Fibroblast of lung (primary cell): ENCODE measurements at places on chromosomes 6 and 20.

DNA sequence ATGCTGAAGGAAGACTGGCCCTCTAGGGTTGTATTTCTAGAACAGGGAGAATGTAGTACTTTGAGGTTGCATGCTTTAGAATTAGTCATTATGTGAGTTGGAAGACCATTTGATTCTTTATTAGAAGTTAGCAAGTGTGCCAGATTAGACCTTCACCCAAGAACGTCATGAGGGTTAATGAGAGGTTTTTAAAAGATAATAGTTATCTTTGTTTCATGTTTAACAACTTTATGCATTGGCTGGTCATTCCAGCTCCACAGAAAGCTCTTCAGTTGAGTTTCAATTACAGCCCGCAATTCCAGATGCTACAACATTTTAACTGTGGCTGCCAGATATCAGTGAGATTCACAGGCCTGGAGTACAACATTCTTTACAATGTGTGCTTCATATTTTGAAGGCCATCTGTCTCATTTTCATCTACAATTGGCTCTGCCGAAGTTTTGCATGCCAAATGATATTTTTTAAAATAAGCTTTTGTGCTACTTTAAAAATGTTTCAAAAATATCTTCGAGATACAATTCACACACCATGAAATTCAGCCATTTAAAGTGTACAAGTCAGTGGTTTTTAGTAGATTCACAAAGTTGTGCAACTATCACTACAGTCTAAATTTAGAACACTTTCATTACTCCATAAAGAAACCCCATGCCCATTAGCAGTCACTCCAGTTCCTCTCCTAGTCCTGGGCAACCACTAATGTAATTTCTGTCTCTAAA, 61.1 kb upstream of the FBXO30 start:
- no peak for DNase-seq

DNA sequence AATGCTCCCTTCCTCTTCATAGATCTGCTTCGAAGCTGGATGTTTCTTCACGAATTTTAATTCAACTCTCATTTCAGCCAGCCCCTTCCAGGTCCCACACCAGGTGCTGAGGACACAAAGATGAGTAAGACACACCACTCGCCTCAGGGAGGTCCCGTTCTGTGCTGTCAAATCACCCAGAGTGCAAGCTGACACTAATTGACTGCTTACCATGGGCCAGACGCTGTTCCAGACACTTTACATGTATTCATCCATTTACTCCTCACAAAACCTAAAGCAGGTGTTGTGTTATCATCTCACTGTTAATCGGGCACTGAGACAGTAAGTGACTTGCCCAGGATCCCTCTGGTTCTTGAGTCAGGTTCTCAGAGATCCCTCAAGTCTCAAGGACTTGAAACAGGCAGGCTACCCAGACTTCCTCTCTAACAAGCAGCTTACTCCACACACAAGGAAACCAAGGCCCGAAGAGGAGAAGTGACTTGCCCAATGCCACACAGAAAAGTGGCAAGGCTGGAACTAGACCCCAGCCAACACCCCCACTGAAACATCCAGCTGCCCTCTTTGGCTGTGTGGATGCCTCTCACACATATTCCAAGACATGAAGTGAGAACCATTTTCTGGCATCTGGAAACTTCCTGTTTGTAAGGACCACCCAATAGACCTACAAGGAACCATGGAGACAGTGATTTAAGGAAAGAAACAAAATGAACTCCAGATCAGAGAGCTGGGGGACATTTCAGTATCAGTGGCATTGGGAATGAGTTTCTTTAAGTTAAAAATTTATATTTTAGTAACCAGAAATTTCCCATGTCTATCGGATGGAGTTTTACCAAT, 174.5 kb downstream of the CDC5L start:
- DNase-seq = no peak

- DNase-seq = peak; percentile 46
These were observed 58.1 kb downstream of the L3MBTL3 start for GRCh38 chr6:130076512-130076911.

DNA sequence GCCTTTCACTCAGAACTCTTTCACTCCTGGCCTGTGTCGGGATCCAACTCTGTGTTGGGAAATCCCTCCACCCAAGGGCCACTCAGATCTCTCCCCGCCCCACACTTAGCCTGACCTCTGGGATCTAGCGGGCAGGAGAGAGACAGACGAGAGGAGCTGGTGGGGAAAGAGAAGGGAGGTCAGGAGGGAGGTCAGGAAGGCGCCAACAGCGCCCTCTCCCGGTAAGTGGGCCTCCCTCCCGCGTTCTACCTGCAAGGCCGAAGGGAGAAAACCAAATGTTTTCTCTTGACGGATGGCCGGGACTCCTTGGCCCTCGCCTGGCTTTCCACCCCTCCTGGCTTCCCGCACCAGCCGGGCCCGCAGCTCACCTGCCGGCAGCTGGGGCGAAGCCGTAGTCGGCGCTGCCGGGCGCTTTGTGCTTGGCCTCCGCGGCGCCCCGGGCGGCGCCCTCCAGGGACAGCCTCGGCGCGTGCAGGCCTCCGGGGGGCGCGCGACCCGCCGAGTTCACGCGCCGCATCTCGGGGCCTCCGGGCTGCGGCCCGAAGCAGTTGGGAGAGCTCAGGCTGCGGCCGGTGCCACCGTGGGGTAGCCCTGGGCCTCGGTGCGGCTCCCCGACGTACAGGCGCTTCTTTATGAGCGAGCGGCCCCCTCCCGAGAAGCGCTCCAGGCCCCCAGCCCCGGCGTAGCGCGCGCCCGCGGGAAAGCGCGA, 38.2 kb downstream of the C6orf132 start:
- DNase-seq = peak; percentile 44

GRCh38 chr6:44062771-44063560, 64.3 kb downstream of the MRPL14 start:
- no peak for DNase-seq

- no peak for DNase-seq
These were observed 2.0 kb upstream of the SLC17A3 start for GRCh38 chr6:25875926-25876602.

DNA sequence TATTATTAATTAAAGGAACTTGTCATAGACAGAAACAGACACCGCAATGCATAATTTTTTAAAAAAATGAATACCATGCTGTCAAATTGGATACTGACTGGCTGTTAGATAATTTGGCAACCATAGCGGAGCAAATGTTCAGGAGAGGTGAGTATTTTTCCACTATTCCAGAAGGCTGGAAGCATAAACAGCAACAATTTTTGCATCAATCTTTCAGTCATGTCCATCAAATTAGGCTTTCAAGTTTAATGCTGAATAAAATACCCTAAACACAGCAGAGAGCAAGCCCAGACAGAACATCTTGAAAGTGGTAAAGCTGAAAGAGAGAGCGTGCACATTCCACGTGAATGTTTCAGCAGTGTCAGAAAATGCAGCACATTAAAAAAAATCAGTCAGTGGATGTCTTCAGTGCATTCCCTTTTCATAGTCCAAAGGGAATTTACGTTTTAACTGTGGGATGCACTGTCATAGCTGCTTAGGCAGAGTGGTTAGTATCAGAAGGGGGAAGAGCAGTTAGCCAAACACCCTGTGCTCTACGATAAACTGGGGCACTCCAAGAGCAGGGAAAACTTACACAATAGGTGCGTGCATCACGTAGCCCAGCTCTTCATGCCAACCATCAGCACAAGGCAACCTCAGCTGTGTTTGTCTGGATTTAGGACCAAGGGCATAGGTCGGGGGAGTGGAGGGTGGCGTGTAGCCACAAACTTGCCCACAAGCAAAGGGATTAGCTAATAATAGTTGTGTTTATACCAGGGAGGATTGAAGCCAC, 116.2 kb upstream of the STMND1 start:
- DNase-seq = peak; percentile 84

DNA sequence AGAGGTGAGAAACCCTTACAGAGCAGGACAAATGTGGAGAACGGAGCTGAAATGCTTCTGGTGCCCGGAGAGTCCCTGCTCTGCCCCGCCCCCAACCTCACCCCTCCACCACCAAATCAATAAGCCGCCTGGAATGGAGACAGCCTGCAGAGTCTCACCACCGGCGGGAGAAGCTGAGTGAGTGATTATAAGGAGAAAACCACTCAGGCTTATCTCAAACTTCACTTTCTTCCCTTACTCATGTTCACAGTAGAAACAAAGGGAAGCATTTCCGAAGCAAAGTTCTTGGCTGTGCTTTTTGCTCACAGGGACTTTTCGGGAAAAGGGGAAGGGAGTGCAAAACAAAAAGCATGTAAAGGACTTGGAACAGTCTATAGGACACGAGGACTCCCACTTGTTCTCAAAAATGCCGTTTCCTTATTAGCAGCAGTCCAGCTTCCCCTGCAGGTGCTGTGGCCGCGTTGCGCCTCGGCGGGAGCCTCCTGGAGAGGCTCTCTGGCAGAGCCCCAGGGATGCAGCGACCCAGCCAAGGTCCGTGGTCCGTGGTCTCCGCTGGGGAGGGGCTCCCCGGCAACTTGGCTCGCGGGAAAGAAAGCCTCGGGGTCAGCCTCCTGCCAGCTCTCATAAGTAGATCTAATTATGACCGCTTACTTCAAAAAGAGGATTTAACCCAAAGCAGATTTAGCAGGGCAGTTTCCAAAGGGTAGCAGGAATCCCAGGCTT, 64.8 kb upstream of the TMEM30A start:
- DNase-seq = peak; percentile 22

DNA sequence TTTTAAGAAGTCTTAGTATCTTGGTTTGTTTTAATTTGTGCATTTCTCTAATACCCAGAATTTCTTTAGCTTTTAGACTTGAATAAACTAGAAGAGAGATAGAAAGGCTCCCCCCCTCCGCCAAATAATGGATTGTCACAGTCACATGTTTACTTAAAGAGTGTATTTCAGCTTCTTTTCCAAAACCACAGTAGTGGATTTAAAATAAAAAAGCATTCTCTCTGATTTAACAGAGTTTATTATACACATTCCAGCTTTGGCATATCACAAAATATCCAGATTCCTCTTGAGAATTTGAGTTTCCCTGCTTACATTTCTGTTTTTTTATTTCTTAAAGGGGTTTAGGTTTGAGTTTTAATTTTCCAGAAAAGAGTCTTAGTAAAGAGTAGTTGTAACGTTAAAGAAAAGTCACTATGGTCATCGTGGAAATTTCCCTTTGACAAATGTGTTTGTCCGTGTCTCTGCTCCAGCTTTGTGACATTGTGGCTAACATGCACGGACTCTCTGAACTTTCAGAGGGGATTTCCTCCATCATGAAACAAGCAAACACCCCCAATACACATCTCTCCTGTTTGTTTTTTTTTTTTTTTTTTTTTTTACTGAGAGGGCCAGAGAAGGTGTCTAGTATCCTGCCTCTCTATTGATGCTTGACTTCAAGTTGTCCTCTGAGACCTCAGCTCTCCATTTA, 113.5 kb upstream of the SUPT3H start:
- no peak for DNase-seq

- DNase-seq = no peak
These were observed 11.7 kb upstream of the FRK start for GRCh38 chr6:116072368-116072767.

GRCh38 chr6:111185954-111186353, 98.7 kb downstream of the SLC16A10 start:
- DNase-seq = no peak

DNA sequence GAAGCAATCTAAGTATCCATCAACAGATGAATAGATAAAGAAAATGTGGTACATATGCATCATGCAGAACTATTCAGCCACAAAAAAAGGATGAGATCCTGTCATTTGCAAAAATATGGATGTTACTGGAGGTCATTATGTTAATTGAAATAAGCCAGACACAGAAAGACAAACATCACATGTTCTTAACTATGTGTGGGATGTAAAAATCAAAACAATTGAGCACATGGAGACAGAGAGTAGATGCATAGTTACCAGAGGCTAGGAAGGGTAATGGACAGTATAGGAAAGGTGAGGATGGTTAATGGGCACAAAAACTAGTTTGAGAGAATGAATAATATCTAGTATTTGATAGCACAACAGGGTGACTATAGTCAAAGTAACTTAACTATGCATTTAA, 26.3 kb downstream of the GGTLC1 start:
- DNase-seq = no peak

- DNase-seq = no peak
These were observed 8.1 kb downstream of the SLC2A4RG start for GRCh38 chr20:63747622-63748069.

DNA sequence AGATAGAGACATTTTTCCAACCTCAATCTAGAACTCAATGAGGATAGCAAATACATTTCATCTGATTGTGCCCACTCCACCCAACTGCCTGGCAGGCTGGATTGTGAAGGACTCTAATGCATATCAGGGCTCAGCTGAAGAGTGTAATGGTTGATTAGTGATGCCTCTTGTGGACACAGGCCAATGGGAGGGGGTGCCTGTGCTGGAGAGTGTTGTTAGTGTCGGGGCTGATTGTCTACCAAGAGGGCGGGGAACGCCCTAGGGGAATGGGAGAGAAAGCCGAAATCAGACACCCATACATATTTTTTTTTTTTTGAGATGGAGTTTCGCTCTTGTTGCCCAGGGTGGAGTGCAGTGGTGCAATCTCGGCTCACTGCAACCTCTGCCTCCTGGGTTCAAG, 103.7 kb upstream of the SALL4 start:
- DNase-seq = no peak

GRCh38 chr6:44020148-44020547, 107.1 kb downstream of the MRPL14 start:
- no peak for DNase-seq

GRCh38 chr20:64091770-64092169, 7.6 kb upstream of the LKAAEAR1 start:
- no peak for DNase-seq

DNA sequence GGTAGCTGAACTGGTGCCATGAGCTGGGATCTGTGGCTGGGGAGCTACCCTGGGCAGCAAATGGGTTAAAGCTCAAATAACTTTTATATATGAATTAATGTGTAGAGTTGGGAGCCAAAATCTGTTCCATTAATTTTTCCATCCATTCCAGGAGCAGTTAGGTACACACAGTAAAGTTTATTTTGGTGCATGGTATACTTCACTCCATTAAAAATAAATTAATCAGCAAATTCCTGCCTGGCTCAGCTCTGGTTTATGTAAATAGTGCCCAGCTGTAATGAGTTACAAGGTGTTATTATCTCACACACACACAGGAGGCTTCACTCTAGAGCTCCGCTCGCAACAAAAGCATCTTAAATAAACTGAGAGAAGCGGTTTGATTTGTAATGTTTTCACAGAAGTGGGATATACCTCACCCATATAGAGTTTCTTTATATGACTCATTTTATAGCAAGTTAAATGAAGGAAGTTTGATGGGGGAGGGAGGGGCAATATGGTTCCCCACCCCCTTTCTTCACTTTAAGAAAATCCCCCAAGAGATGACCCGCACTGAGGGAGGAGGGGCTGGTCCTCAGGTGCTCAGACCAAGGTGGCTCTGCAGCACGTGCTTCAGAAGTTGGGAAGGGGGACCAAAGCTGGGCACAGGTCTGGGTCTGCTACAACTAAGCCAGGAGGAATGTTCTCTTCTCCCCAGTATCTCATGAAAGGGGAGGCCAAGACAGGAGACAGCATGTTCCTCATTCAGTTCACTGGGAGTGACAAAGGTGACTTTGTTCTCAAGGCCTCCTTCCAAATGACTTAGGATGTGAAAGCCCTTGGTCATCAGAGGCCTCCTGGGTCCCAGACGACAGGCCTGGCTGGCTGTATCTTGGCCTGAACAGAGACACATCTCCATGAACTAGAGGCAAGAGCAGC, 10.5 kb upstream of the FAM83C start:
- peak; percentile 67 for DNase-seq
